Psoas muscle (tissue), 8 donors: ENCODE measurements at places on chromosomes 12 and 14. TPM values are rescaled to one million over a fixed set of nuclear protein-coding genes. Genes with fewer than 3 reads are reported as not detected.
A peak's percentile ranks its signal among the peaks of the same experiment; 100 is the strongest.

Gene COCH
- polyA plus RNA-seq, result 0.35 TPM

Gene C12orf54
- not detected for polyA plus RNA-seq

Gene SLC5A8
- not detected for polyA plus RNA-seq

Gene HCAR1
- 0.03 TPM for polyA plus RNA-seq

Gene AQP5
- not detected for polyA plus RNA-seq

Gene XPOT
- polyA plus RNA-seq, result 48.5 TPM

Gene MFAP5
- polyA plus RNA-seq, result 23.3 TPM

- no peak for DNase-seq
Measured at GRCh38 chr14:101500681-101501080, 60.6 kb upstream of the DIO3 start.

DNA sequence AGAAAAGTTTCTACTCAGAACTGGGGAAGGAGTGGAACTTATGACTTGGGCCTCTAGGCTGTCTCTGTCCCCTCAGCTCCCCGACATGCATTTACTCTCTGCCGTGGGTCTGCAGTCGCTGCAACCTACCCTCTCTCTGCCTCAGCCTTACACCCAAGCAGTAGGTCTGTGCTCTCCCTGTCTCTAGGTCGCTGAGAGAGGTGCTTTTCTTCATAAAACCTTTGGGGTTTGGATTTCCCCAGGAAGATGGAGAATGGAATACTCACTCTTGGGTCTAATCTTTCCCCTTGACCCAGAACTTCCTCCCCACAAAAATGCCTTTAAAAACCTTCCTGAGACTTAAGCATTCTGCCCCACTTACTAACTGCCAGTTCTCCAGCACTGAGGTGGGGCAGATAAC lies 12.9 kb downstream of the GPR84 start:
- no peak for DNase-seq

GRCh38 chr14:27739657-27740156 lies 1026.9 kb upstream of the FOXG1 start:
- no peak for DNase-seq

DNA sequence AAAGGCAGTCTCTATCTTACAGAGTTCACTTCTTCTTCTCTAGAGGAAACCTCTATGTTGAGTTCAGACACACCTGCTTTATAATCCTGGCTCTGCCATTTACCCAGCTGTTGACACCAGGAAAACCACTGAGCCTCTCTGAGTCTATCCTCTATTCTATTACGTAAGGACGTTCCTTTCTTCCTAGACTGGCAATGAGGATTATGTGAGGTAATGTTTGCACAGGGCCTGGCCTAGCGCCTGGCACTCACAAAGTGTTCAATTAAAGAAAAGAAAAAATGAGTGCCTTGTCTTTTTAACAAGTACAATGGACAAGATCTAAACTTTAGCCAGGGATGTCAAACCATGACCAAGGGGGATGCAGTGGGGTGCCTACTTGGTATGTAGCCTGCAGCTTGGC lies 641.9 kb upstream of the TBX3 start:
- no peak for DNase-seq

DNA sequence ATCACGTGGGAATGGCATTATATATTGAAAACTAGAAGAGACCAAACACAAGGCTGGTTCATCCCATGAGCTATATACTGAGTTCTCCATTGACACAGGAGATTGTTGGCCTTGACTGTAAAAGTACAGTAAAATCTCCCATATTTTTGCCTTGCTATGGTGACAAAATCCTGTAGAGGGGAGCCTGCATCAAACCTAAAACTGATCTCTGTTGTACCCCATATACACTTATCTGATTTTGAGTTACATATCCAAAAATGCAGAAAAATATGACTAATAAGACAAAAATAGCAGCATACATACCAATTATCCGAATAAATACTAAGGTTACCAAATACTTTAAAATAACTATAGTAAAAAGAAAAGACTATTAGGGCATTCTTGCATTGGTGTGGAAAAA lies 60.4 kb downstream of the TMTC3 start:
- no peak for DNase-seq

GRCh38 chr12:70551731-70552130 lies 85.5 kb downstream of the PTPRB start:
- DNase-seq, result no peak

- DNase-seq, result no peak
Measured at GRCh38 chr14:51334566-51334965, 94.5 kb downstream of the TMX1 start.

DNA sequence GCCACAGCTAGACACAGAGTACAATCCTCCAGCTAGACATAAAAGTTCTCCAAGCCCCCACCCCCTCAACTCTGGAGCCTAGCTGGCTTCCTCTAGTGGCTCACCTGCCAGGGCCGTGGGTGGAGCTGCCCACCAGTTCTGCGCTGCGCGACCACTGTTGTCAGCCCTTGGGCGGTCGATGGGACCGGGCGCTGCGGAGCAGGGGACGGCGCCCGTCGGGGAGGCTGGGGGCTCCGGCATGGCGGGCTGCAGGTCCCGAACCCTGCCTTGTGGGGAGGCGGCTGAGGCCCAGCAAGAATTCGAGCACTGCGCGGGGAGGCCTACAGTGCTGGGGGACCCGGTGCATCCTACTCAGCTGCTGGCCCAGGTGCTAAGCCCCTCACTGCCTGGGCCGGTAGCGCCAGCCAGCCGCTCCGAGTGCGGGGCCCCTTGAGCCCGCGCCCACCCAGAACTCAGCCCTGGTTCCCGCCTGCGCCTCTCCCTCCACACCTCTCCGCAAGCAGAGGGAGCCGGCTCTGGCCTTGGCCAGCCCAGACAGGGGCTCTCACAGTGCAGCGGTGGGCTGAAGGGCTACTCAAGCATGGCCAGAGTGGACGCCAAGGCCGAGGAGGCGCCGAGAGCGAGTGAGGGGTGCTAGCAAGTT lies 51.0 kb downstream of the RTN1 start:
- DNase-seq, result peak; percentile 50

- DNase-seq, result no peak
Measured at GRCh38 chr12:105418229-105418628, 87.7 kb downstream of the C12orf75 start.

DNA sequence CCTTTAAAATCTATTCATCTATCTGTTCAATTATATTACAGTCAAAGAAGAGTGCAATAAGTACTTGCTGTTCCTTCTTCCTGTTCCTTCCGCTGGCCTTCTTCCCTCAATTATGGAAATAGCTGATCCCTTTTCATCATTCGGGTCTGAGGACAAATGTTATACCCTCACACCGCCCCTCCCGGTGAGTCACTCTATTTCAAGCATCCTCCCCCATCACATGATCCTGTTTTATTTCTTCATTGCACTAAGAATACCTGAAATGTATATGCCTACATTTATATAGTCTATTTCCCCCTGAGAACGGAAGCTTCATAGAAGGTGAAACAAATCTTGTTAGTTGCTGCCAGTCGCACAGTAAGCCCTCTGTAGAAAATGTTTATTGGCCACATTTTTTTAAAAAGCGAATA lies 2.5 kb downstream of the SLC38A1 start:
- DNase-seq, result no peak

GRCh38 chr12:131940141-131940547 lies 9.6 kb upstream of the EP400 start:
- DNase-seq, result no peak

DNA sequence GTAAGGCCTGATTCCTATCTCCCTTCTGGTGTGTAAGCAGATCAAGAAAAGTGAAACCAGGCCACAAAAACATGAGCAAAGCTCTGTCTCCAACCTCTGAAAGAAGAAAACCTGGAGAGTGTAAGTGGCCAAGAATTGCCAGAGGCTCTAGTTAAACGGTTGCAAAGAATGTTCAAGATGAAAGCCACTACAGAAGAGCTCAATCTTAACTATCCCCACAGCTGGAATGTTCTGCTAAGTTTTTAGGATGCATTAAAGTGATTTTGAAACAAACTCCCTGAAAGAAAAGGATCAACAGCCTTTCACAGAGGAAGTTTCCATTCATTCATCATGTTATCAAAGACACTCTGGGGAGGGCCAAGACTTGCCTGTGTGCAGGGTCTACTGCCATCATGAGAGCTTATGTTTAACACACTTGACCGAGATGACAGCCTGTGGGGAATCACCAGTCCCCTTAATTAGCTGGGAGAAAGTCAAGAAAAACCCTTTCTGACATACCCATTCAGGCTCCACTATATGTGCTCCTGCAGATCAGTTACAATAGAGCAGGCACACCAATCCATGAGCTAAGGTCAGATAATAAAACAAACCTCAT lies 128.0 kb upstream of the OVCH1 start:
- no peak for DNase-seq

DNA sequence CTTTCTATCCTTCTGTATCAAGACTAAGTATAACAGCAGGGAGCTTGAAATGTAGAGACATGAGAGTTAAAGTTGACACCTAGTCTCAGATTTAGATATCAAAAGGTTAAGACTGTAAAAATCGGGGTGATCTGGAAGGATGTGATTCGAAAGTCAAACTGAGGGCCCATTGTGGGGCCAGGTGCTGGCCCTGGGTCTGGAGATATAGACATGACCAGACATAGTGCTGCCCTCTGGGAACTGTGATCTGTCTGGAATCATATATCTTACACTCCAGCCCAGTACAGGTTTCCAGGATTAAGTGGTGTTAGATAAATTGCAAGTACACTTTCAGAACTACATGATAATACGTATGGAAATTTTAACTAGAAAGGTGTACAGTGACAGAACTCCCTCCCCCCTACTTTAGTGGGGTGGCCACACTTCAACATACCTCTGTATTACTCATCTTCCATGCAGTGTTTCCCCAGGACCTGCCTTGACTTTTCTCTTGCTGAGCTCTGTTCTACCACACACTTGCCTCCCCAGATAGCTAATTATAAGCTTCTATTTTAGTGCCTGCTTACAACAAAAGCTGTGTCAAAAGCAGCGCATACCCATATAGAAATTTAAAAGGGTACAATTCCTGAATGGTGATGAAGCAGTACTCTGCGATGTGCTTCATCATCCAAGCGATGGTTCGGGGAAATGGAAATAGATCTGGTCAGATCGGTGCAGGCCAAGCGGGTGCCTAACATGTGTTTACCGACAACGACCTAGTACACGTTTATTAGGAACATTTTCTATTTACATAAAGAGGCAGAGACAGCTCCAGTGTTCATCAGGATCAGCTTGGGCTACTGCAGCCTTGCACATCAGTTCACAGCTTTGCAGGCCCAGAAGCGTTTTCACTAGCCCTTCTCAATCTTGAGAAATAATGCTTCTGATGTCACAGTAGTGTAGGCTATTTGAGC lies 68.7 kb downstream of the ARF6 start:
- DNase-seq, result no peak

GRCh38 chr14:31456841-31457664 lies at the start of gene DTD2:
Gene DTD2, minus strand, starts transcription at chr14:31457506. Its CDS starts 113 bp downstream, at chr14:31457393.
- peak; percentile 97 for DNase-seq

DNA sequence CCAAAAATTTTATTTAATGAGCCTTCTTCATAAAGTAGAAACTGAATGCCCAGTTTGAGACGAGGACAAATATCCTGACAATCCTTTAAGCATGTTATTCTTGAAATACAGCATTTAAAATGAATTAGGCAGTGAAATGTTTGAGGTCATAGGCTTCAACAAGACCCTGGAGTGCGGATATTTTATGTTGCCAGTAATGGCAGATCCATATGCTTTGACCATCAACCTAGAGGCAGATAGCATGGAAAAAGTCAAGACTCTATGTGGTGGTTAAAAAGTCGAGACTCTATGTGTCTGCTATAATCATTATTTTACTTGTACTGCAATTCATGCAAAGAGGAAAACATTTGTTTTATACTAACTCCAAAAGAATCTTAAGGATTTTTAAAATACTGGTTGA lies 2.0 kb upstream of the MAP4K5 start:
- DNase-seq, result no peak

DNA sequence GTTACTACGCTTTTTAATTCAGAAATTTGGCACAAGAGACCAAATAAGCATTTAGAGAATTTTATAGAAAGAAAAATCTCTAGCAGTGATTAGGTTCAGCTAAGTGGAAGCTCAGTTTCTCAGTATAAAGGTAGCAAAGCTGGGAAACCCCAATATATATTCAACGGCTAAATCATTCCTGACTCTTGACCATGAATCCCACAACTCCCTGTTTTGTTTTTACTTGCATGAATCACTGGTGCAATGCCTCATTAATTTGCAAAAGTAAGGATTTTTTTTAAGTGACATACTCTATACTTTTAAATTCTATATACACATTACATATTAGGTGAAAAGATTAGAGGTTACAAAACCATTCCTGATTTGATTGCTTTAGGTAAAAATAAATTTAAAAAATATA lies 74.3 kb upstream of the PLEKHG7 start:
- no peak for DNase-seq

DNA sequence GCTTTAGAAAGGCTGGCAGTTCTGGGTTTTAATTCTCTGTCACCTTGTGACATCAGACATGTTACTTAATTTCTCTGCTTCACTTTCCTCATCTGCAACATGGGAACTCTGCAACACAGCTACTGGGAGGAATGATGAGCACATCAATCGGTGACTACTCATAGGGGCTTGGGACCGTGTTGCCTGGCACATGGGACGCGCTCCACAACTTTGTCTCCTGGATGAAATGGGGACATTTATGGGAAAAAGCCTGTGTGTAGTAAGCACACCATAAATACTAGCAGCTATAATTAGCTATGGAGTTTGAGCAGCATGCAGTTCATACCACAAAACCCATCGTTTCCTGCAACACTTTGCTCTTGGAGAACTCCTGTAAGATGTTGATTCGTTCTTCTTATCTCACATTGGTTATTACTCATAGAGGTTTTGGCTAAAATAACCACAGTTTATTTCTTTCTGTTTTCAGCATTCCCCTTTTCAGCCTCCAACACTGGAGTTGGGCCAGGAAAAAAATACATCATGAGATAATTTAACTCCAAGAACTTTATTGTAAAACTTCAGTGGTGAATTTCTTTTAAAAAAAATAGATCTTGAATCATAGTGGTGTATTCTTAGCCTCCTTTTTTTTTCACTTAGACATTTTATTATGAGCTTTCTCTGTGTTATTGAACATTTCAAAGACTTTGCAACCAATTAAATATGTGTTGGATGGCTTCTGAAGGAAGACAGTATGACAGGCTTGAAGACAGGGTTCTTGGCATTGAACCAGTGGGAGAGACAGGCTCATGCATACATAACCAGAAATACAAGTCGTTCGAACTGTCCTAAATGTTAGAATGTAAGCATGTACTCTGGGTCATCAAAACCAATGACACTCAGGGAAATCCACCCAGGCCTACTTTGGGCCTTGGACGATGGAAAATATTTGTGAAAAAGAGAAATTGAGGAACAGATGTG lies 72.7 kb downstream of the RIN3 start:
- DNase-seq, result no peak

DNA sequence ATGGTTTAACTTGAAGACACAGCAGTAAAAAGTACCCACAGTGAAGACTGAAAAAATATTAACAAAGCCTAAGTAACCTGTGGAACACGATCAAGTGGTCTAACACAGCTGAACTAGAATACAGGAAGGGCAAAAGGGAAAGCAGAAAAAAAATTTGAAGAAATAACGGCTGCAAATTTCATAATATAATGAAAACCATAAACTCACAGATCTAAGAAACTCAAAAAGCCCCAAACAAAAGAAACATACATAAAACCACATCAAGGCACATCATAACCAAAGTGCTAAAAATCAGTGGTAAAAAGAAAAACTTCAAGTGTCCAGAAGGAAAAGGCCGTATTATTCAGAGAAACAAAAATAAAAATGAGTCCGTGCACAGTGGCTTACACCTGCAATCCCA lies 30.9 kb downstream of the SPPL3 start:
- DNase-seq, result no peak

GRCh38 chr12:1099158-1099557 lies 108.1 kb downstream of the ERC1 start:
- no peak for DNase-seq

GRCh38 chr12:79143803-79144202 lies 279.2 kb downstream of the SYT1 start:
- no peak for DNase-seq

GRCh38 chr14:93533437-93533836 lies 102.7 kb downstream of the UNC79 start:
- DNase-seq, result no peak

GRCh38 chr12:12474931-12475795 lies 87.5 kb downstream of the DUSP16 start:
- DNase-seq, result no peak
